ENCODE measurements at places on chromosomes 16 and 17.

DNA sequence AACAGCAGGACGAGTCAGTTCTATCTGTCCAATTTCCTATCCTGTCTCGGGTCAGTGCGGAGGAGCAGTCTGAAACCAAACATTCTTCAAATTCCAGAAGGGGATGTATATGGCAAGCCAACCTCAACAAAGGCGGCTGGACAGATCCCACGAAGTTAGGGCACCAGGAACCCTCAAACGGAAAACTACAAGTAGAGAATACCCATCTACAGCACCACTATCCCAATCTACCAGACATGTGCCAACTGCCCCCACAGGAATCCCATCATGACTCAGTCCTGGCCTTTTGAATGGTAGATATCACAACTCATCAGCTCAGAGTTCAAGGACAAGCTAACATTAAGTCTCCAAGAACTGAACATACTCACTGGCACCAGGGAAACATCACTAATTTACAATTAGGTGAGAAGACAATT lies 2.3 kb downstream of the NAT9 start:
- DNase-seq = no peak

- no peak for DNase-seq
Observed at GRCh38 chr17:56203430-56203829, 50.2 kb downstream of the ANKFN1 start.

DNA sequence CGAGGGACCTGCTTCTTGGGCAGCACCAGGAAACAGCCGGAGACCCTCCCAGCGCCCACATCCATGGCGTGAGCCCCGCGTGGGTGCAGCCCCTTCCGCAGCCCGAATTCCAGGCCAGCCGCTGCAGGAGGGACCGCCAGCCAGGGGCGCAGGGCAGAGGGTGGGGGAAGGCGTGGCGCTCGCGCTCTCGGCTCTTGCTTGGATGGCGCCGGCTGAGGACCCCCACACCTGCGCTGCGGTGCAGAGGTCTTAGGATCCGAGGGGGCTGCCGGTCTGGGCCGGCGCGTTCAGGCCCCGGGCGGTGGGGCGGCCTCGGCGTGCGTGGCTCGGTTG lies 28.8 kb downstream of the ACTG1 start:
- peak; percentile 25 for DNase-seq

GRCh38 chr17:7927596-7927995 lies 2.1 kb downstream of the KCNAB3 start:
- DNase-seq = no peak

GRCh38 chr16:7805686-7806396 lies 473.2 kb downstream of the RBFOX1 start:
- no peak for DNase-seq

DNA sequence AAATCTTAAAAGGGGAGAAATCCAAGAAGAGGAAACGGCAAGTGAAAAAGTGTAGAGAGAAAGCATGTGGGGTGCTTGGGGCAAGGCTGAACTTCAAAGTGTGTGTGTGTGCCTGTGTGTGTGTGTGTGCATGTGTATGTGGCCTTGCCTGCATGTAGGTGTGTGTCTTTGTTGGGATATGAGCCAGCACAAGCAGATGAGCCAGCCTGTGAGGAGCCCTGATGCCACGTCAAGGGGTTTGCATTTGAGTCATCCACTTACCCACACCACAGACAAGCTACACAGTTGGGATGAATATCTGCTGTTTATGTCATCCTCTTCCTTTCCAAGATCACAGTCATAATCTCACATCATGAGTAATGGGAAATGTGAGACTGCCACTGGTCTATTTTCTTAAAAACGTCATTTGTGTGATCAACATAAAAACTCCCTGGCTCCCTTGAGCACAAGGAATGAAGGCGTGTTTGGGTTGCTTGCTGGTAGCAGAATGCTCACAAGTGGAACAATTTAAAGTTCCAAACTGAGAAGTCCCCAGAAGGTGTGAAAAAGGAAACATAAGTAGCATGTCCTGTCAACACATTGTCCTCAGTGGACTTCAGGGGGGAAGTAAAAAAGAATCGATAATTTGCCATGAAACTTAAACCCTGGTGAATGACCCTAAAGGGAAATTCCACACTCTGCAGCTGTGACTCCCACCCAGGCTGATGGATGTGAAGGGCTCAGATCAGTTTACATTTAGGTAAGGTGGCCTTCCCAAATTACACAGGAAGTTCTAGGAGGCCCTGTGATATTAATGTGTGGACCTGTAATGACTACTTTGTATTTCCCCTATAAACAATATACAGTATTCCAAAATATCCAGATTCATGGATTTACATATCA lies 14.7 kb downstream of the KCTD19 start:
- peak; percentile 77 for DNase-seq

- DNase-seq = no peak
Observed at GRCh38 chr17:59671386-59671785, 35.8 kb downstream of the PTRH2 start.

GRCh38 chr17:5283571-5284315 lies 1.7 kb downstream of the RABEP1 start:
- no peak for DNase-seq

GRCh38 chr16:80056324-80056723 lies 455.8 kb upstream of the MAF start:
- no peak for DNase-seq

DNA sequence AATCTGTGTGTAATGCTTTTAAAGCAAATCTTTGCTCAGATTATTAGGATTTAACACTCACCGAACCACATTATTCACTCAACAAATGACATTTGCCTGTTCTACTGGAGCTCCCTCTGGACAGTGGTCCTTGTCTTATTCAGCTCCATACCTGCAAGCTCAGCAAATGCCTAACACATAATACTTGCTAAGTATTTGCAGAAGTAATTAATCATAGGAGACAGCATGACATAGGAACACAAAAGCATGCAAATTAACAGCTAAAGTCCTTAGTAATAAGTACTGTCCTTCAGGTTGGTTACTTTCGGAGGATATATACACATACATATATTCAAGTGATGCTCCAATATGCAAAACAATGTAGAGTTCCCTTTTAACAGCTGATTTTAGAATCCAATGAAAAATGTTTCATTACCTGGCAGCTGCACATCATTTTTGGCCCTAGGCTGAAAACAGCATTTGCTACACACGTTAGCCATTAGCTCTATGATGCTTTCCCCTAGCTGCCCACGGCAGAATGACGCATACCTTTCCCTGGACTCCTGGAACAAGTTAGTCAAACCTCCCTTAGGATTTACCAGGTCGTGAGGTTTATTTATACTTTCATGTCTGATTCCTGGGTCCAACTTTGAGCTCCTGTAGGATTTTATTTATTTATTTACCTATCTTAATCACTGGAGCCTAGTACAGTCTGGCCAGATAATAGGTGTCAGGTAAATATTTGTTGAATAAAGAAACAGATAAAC lies 8.6 kb downstream of the BRD7 start:
- DNase-seq = no peak

- DNase-seq = no peak
Observed at GRCh38 chr17:70447588-70447987, 278.3 kb downstream of the KCNJ2 start.

DNA sequence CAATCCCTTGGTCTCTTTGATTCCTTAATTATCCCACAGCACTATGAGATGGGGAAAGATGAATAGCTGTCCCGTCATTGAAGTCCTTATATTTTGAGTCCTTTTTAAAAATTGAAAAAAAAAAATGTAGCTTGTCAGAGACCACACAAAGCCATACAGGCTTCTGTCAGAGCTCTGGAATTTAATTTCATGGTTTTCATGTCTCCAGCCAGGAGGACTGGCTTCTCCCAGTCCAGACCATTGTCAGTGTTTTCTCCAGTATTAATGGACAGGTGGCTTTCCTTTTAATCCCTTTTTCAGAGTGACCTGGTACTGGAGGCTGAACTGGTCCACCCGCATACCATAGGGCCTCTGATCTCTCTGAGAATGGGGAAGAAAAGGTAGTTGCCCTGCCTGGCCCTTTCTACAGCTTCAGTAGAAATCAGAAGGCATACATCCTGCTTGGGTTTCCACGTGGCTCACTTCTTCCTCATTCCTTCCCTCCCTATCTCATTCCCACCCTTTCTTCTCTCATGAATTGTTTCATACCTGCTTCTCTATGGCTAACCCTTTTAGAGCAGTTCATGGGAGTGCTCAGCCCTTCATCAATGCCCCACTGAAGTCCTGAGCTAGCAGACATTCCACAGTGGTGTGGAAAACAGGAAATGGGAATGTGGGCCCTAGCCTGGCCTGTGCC lies 29.1 kb downstream of the TRIM16 start:
- DNase-seq = no peak

GRCh38 chr16:15811481-15812400 lies 45.1 kb downstream of the MYH11 start:
- peak; percentile 81 for DNase-seq

DNA sequence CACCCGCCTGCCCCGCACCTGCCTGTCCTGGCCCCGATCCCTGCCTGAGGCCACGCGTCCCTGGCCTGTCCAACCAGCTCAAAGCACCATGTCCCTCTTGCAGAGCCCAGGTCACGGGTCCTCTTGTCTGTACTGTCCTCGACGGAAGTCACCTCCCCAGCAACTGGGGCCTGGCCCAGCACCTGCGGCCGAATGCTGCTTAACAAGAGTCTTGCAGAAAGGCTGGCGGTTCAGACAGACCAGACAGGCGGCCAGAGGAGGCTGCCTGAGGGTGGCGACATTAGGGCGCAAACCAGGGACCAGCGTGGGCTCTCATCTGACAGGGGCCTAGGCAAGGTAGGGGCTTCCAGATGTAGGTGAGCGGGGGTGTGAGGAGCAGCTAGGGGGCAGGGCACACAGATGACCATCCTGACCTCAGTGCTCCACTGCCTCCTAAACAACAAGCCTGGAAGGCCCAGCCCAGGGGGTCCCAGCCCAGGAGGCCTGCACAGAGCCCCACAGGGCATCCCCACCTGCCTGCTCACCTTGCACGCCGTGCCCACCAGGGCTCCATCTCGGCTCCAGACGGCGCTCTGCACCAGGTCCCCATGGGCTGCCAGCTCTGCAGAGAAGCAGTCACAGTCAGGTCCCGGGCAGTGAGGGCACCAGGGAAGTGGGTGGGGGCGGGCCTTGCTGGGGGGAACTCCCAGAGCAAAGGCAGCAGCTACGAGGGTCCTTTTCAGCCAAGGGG lies 11.3 kb downstream of the CORO7 start:
- DNase-seq = no peak

- no peak for DNase-seq
Observed at GRCh38 chr16:16983582-16983981, 487.2 kb downstream of the XYLT1 start.

- DNase-seq = no peak
Observed at GRCh38 chr16:85660843-85661739, 27.7 kb downstream of the GINS2 start.

GRCh38 chr17:74393346-74393942 lies 26.1 kb downstream of the GPR142 start:
- DNase-seq = no peak

DNA sequence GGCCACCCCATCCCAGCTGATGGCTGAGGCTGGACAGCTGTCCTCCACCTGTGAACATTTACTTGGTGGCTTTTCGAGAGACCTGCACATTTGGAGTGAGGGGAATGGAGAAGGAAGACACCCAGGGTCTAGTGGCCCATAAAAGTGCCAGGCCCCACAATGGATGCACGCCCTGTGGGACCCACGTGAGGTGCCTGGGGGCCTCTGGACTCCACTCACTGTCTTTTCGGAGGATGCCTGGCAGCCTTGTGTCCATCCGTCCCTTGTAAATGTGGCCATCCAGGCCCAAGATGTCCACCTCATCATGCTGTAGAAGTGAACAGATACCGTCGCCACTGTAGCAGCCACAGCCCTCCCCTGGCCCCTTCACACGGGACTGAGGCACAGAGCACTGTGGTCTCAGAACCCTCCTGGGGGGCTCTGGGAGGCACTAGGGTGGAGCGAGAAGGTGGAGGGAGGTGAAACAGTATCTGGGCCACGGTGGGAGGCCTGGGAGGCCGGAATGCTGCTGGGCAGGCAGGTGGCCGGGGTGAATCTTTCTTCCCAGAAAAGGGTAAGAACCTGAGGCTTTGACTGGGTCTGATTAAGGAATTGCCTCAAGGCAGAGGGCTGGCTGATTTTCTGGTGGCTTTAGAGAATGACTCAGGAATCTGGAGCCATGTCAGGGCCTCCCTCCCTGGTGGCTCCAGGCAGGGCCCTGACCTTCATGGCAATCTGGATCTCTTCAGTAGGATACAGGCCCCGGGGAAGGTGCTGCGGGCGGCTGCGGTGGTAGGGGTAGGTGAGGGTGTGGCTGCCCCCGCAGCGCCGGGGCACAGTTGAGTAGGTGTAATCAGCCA lies 11.5 kb downstream of the UBALD2 start:
- DNase-seq = no peak

DNA sequence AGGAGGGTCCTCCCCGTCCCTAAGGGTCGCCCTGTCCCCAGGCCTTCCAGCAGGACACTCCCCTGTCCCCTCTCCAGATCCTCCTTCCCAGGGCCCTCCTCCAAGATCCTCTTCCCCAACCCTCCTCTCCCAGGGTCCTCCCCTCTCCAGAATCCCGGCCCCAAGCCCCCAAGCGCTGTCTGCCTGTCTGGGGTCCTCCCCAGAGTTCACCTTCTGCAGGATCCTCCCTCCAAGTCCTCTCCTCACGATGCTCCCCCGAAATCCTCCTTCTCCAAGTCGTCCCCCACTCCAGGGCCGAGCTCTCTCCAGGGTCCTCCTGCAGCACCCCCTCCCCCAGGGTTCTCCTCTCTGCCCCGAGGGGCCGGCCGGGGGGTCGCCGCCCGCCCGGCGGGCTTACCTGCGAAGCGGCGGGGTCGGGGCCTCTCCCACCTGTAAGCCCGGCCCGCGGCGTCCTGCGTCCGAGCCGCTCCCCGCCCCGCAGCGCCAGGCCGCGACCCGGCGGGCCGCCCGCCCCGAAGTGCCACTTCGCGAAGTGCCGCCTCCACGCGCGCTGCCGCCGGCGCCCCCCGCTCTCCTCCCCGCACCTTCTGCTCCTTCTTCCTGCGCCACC lies 678 bp upstream of the BAIAP2 start:
- no peak for DNase-seq

- DNase-seq = no peak
Observed at GRCh38 chr17:17940441-17940911, 31.7 kb downstream of the TOM1L2 start.

DNA sequence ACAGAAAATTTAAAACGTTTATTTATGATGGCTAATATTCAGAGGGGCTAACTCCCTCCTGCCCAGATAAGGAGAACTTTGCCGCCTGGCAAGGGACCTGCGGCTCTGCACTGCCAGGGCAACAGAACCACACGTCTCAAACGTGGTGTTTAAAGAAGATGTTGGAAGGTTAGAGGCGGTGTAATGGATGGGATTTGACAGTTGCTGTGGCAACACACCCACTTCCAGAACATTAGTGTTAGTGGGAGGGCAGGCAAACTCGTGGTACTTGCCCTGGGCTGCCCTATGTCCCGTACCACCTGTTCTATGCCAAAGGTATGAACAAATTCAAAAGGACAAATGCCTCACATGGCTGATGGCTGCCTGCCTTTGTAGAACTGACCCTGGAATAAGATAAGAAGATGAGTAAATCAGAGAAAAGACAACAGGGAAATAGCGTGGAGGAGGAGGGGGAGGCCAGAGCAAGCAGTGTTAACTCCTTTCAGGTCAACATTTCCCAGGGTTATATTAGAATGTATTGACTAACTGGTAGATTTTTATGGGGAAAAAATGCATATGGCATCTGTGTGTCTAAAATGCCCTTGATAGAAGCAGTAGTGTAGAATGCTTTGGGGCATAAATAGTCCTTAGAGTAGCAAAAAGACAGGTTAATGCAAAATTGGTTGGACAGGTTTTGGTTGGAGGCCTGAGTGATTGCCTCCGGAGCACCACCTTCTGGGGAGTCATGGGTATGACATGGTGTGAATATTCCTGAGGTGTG lies 30.8 kb downstream of the HLF start:
- DNase-seq = peak; percentile 61

- DNase-seq = no peak
Observed at GRCh38 chr17:76304226-76305134, 3.6 kb downstream of the QRICH2 start.

GRCh38 chr17:11240041-11240840 lies 772 bp upstream of the SHISA6 start:
- DNase-seq = no peak

Measured in suppressor macrophage (primary cell).